ENCODE measurements at places on chromosomes 12 and 14. TPM values are rescaled to one million over a fixed set of nuclear protein-coding genes. Genes with fewer than 3 reads are reported as not detected.

RNASE3 gene
- total RNA-seq = not detected

- peak; percentile 28 for DNase-seq
- peaks cover 12% of the 10 kb centered on the region for H3K27me3 ChIP-seq
- H3K4me3 ChIP-seq = no peak overlapping the region
- H3K4me1 ChIP-seq = peaks cover 23% of the 10 kb centered on the region
Observed at GRCh38 chr12:116556964-116557698, 2.0 kb upstream of the MAP1LC3B2 start.

- no peak overlapping the region for H3K4me3 ChIP-seq
- no peak for DNase-seq
- H3K27me3 ChIP-seq = peaks cover 7% of the 10 kb centered on the region
- H3K36me3 ChIP-seq = no peaks in the 10 kb centered on the region
Observed at GRCh38 chr14:34328178-34328577, 133.9 kb downstream of the SPTSSA start.

DNA sequence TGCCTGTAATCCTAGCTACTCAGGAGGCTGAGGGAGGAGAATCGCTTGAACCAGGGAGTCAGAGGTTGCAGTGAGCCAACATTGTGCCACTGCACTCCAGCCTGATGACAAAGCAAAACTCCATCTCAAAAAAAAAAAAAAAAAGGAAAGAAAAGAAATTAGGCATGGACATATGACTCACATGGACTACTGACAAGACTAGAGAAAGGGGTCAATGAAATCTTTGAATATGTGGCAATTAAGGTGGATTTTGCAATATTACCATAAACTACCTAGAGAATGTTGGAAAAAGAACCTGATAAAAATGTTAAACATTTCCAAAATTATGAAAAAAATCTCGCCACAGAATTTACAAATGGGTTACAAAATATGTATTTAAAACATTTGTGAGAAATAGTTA, 873.6 kb downstream of the C12orf50 start:
- H3K4me3 ChIP-seq = no peak overlapping the region
- peaks cover 8% of the 10 kb centered on the region for H3K36me3 ChIP-seq

DNA sequence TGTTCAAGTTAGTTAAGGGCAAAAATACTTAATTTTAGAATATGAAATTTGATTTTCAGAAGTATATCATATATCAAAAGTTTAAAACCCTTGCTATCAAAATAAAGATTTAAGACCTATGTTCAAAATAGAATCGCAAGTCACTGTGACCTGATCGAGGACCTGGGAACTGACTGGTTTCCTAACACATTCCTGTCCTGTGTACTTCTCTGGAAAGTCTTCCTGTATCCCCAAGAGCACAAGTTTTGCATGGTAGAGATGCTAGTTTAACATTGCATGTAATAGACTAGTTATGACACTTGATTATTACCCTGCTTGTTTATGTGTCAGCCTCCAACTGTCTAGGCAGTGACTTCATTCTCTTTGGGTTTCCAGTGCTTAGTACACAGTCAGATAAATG, 30.3 kb downstream of the BCAT1 start:
- DNase-seq = no peak
- H3K27ac ChIP-seq = no peak overlapping the region
- H3K36me3 ChIP-seq = no peaks in the 10 kb centered on the region
- no peak overlapping the region for H3K4me3 ChIP-seq
- no peaks in the 10 kb centered on the region for H3K27me3 ChIP-seq
- H3K4me1 ChIP-seq = no peaks in the 10 kb centered on the region

WSCD2 gene
- total RNA-seq = not detected

GRCh38 chr12:113528606-113529293, 57.1 kb upstream of the LHX5 start:
- no peak overlapping the region for H3K4me3 ChIP-seq
- DNase-seq = no peak
- peaks cover 14% of the 10 kb centered on the region for H3K27me3 ChIP-seq

DNA sequence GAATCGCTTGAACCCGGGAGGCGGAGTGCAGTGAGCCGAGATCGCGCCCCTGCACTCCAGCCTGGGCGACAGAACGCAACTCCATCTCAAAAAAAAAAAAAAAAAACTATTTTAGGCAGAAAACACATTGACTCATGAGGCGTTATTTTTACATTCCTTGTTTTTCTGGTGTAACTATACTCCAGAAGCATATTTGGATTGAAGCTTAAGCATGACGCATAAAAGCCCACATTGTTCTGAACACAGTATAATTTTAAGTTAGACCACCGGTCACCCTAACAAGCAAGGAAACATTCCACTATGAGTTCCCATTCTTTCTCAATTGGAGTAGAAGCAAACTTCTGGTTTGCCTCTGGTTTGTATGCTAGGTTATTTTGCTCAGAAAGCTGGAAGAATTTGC, 173.0 kb downstream of the MYRFL start:
- no peaks in the 10 kb centered on the region for H3K27me3 ChIP-seq
- no peak overlapping the region for H3K4me3 ChIP-seq
- no peaks in the 10 kb centered on the region for H3K36me3 ChIP-seq
- no peak for DNase-seq
- no peak overlapping the region for H3K27ac ChIP-seq

- peaks cover 6% of the 10 kb centered on the region for H3K36me3 ChIP-seq
- no peaks in the 10 kb centered on the region for H3K27me3 ChIP-seq
- no peaks in the 10 kb centered on the region for H3K4me1 ChIP-seq
Observed at GRCh38 chr12:109110988-109111495, 5.3 kb upstream of the ACACB start.

DNA sequence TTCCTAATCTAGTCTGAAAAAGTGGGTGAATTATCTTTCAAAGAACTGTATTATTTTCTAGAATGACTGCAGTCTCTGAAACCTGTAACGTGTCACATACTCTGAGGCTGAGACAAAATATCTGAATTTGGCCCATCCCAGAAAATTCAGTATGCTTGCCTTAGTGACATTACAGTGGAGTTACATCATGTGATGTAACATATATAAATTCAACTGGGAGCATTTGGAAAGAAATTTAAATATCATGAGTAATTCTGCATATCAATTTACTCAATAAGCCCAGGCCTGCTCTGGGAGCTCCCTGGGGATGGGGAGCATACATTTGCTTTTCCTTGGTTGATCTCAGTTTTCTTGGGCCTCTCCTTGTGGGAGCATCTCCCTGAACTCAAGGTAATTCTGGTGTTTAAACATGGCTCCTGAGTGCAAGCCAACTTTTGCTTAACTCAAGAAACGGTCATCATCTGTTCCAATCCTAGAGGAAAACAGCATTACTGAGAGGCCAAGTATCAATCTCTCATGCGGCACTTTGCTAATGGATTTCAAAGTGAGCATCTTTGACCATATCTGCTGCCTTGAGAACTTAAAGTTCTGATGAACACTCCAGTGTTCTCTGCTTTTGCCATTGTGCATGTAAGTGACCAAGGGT, 54.4 kb downstream of the AKAP6 start:
- DNase-seq = no peak
- peaks cover 28% of the 10 kb centered on the region for H3K27me3 ChIP-seq
- H3K4me3 ChIP-seq = no peak overlapping the region
- H3K27ac ChIP-seq = no peak overlapping the region
- no peaks in the 10 kb centered on the region for H3K36me3 ChIP-seq
- H3K4me1 ChIP-seq = no peaks in the 10 kb centered on the region

DNA sequence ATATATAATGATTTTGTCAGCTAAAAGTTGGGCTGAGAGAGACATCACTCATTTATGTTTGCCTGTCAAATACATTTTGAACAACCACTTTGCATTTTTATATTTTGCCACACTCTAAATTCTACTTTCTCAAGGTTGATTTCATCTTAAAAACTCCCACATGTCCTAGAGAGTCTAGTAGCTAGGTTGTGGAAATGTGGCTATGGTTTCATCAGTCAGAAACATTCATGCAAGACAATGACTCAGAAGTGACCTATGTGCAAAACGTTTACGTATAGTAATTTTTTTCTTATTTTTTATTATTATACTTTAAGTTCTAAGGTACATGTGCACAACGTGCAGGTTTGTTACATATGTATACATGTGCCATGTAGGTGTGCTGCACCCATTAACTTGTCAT, 27.4 kb upstream of the PRKD1 start:
- no peaks in the 10 kb centered on the region for H3K27me3 ChIP-seq
- DNase-seq = no peak
- peaks cover 19% of the 10 kb centered on the region for H3K36me3 ChIP-seq
- H3K4me3 ChIP-seq = no peak overlapping the region

THTPA gene
- total RNA-seq = 11.7 TPM

- no peak overlapping the region for H3K27ac ChIP-seq
- peaks cover under 1% of the 10 kb centered on the region for H3K4me1 ChIP-seq
- H3K27me3 ChIP-seq = peaks cover 78% of the 10 kb centered on the region
- H3K4me3 ChIP-seq = no peak overlapping the region
Observed at GRCh38 chr14:101449114-101449513, 112.2 kb upstream of the DIO3 start.

MORN3 gene
- 0.17 TPM for total RNA-seq

DNA sequence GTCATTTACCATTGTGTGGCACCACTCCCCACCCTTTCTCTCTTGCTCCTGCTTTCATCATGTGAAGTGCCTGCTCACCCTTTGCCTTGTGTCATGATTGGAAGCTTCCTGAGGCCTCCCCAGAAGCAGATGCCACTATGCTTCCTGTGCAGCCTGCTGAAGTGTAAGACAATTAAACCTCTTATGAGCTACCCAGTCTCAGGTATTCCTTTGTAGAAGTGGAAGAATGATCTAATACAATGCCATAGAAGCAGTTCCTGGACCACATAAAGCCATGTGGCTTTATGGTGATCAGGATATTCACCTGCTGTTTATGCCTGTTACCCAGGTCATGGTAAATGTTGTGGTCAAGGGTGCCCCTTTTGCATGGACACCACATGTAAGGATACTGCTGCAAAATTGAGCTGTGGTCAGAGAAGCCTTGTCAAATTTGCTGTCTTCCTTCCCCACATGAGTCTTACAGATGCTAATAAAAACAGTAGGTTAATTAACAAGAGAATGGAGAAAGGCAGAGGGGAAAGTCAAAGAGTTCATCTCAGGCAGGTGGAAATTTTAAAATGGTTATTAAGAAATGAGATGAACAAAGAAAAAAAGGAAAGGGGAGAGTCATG, 112.8 kb upstream of the IFNG-AS1 start:
- no peak overlapping the region for H3K27ac ChIP-seq
- H3K36me3 ChIP-seq = no peaks in the 10 kb centered on the region
- H3K4me1 ChIP-seq = no peaks in the 10 kb centered on the region
- H3K27me3 ChIP-seq = peaks cover 8% of the 10 kb centered on the region
- H3K4me3 ChIP-seq = no peak overlapping the region
- no peak for DNase-seq

GRCh38 chr14:24331731-24332267, 3.1 kb downstream of the ADCY4 start:
- peak overlapping the region; percentile 91 for H3K4me3 ChIP-seq
- H3K27ac ChIP-seq = peak overlapping the region; percentile 75
- peaks cover 18% of the 10 kb centered on the region for H3K27me3 ChIP-seq
- peaks cover 58% of the 10 kb centered on the region for H3K4me1 ChIP-seq

Measured in natural killer cell treated with Interleukin-12 subunit alpha and Interleukin-12 subunit beta and Interleukin-15 and Interleukin-18, amount 100 ng/mL, for 72 hours (primary cell).